NCI-H226 (cell line): ENCODE measurements at places on chromosomes 5 and 9.

DNA sequence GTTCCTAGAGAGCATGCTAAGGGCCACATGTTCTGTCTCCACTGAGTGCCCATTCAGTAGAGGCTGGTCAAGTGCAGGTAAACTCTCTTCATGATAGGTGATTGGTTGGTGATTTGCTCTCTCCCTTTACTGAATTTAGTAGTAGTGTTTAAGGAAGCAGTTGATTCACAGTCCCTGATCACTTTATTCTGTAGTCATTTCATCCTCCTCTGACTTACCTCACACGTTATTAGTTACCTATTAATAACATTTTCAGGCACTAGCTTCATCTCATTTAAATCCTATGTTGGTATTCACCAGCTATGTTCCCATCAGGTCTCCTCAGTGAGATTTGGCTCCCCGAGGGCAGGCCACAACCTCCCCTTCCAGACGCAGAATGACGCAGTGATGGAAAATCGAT lies 51.9 kb downstream of the ERAP1 start:
- no peak for DNase-seq

DNA sequence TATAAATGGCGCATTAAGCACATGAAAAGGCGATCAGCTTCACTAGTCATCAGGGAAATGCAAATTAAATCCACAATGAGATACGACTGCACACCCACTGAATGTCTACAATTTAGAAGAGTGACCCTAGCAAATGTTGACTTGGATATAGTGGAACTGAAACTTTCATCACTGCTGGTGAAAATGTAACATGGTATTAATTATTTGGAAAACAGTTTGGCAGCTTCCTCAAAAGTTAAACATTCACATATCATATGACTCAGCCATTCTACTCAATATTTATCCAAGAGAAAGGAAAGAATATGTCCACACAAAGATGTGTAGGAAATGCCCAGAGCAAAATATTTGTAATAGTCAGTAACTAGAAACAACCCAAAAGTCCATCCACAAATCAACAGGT lies 146.5 kb downstream of the LPAR1 start:
- no peak for DNase-seq

GRCh38 chr5:173858670-173859407 lies 29.3 kb upstream of the CPEB4 start:
- no peak for DNase-seq

DNA sequence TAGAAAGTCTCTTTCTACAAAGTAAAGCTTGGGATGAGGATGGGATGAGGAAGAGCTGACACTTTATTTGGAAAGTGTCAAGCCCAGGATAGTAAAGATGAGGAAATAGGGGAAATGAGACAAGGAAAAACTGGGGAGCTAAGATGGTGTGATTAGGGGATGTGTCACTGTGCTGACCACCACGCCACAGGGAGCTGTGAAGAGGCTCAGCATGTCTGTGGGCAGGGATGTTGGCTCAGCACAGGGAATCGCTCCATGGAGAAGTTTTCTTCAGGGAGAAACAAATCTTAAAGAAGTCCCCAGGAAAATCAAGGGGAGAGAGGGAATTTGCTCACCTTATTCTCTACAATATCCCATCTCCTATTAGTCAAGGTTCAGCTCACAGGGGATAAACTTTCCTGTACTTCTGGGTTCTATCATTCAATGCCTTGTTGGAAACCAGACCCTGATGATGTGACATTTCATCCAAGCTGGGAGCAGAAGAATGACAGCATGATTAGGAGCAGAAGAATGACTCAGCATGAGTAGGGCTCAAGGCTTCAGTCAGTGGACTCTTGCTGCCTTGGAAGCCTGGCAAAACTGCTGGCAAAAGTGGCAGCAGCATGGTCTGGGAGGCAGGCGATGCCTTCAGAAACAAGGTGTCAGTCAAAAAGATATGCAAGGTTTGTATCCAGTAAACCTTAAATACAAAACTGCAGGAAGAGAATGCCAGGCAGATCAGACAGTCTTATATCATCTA lies 4.9 kb downstream of the HSPB3 start:
- peak; percentile 12 for DNase-seq

- peak; percentile 89 for DNase-seq
Measured at GRCh38 chr5:39074017-39074814, at the start of gene RICTOR. Gene RICTOR, minus strand, starts transcription at chr5:39074399. Its CDS starts 22 bp downstream, at chr5:39074377.

DNA sequence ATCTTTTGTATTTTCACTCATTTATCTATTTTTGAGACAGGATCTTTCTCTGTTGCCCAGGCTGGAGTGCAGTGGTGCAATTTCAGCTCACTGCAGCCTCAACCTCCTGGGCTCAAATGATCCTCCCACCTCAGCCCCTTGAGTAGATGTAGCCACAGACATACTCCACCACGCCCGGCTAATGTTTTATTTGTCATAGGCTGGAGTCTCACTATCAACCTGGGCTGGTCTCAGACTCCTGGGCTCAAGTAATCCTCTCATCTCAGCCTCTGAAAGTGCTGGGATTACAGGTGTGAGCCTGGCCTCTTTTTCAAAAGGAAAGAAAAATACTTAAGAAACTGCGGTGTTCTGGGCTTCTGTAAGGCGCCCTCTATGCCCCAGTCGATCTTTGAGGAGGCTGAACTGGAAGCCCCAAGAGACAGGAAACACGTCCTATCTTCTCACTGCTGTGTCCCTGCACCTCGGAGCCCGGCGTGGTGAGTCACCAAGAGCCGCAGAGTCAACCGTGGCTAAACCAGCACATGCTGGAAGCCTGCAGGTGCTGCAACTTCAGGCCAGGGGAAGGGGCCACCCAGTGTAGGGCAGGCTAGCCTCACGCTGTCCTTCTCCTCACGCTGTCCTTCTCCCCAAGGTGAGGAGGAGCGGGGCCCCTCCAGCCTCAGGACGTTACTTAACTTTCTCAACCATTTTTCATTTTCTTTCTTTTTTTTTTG lies 15.2 kb upstream of the LHX3 start:
- DNase-seq = no peak

DNA sequence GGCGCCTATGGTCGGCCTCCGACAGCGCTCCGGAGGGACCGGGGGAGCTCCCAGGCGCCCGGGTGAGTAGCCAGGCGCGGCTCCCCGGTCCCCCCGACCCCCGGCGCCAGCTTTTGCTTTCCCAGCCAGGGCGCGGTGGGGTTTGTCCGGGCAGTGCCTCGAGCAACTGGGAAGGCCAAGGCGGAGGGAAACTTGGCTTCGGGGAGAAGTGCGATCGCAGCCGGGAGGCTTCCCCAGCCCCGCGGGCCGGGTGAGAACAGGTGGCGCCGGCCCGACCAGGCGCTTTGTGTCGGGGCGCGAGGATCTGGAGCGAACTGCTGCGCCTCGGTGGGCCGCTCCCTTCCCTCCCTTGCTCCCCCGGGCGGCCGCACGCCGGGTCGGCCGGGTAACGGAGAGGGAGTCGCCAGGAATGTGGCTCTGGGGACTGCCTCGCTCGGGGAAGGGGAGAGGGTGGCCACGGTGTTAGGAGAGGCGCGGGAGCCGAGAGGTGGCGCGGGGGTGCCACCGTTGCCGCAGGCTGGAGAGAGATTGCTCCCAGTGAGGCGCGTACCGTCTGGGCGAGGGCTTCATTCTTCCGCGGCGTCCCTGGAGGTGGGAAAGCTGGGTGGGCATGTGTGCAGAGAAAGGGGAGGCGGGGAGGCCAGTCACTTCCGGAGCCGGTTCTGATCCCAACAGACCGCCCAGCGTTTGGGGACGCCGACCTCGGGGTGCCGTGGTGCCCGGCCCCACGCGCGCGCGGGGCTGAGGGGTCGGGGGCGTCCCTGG lies 561 bp downstream of the DAPK1 start:
- no peak for DNase-seq

GRCh38 chr5:156009583-156009982 lies 317.4 kb upstream of the SGCD start:
- no peak for DNase-seq

- DNase-seq = no peak
Measured at GRCh38 chr5:149688406-149688805, 41.7 kb upstream of the PPARGC1B start.

GRCh38 chr5:171252674-171253073 lies 56.4 kb upstream of the TLX3 start:
- DNase-seq = no peak

DNA sequence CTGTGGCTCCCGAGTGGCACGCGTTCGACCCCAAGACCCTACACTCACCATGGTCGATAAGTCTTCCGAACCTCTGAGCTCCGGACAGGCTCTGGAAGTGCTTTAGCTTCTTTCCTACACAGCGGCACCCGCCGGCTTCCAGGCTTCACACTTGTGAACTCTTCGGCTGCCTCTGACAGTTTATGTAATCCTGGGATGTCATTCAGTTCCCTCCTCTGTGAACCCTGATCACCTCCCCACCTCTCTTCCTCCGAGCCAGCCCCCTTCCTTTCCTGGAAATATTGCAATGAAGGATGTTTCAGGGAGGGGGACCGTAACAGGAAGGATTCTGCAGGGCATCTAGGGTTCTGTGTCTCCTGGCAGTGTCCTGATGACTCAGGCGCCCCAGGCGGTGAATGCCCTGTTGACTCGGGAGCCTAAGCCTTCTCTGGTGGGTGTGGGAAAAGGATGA lies at the start of gene CD14:
Gene CD14, minus strand, starts transcription at position 155 of the 451 bp plus-strand sequence. Its CDS starts 104 bp downstream, at position 51.
- DNase-seq = peak; percentile 71

DNA sequence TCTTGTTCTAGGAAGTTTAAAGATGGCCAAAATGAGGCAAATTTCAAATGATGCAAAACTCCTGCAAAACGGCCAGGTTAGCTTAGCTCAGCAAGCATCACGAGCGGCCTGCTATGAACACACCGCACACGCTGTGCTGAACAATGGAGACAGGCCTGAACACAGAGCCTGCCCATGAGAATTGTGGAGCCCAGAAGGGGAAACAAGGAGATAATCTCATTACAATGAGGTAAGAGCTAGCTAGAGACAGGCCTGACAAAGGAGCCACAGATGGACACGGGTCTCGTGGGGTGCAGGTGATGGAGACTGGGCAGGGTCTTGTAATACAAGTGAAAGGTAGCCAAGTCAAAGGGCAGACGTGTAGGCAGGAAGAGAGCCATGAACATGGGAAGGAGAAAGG lies 50.2 kb downstream of the PSMB7 start:
- no peak for DNase-seq

GRCh38 chr5:98309785-98310598 lies 463.5 kb upstream of the RGMB start:
- peak; percentile 96 for DNase-seq

DNA sequence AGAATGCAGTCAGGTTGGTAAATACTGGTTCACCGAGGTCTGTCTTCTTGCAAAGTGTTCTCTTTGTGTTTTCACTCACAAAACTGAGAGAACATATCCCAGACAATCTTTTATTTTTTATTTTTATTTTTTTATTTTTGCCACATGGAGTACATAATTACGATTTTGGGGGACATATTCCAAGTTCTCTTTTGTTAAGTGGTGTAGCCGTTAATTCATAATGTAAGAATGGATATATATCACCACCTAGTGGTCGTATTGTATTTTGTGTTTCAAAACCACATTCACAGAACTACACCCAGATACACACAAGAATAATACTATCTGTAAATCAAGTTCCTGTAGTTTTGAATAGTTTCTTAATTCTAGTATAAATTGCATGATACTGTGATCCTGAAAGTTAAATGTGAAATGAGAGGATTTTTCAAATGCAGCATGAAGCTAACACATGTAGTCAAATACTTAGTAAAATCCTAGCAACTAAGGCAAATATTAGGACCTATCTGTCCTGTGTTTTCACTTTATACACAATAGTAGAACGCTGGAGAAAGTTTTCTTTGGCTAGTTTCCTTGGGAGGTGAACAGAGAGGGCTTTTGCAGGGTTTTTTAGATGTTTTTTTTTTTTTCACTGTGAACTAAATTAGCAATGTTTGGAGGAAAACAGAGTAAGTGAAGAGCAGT lies 92.7 kb downstream of the VCAN start:
- no peak for DNase-seq

DNA sequence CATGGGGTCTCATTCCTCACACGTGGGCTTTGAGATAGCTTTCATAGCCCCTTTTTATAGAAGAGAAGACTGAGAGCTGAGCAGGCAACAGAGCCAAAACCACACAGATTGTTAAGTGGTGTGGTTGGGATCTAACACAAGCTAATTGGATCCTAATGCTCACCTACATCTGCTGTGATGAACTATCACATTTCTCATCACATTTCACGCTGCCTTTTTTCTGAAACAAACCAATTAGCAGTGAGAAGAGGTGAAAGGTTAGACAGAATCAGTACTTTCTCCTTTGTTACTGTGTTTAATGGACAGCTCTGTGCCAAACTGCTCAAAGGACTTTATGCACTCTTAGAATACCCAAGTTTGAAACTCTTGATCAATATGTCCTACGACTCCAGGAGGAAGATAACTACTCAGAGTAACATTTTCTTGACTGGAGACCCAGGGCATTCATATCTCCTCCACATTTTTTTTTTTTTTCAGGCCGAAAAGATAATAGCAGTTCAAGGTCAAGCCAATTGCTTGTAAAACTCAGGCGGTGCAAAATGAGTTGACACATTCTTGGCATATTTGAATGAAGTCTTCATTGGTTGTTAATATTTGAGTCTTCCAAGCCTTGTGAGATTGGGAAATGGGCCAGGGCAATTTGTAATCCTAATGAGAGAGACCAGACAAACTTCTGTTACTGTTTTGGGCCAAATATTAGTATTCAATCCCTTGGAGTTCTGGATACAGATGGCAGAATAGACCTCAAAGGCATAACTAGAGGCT lies 138.4 kb downstream of the KCTD16 start:
- peak; percentile 42 for DNase-seq

DNA sequence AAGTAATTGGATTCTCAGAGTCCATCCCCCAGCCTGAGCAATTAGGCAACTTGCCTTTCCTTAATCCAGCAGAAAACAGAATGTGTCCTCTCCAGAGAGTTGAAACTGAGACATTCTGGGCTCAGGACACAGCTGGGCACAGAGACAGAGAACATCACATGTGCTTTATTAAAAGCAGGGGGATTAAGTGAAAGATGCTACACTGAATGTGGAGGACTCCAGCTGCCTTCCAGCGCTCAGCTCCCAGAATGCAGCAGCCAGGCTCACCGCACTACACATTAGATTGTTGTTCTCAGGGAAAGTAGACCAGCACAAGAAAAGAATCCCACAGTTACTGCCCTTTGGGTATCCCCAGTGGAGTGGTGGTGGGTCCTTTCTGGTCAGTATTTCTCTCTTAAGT lies 141.6 kb upstream of the IL12B start:
- DNase-seq = no peak

GRCh38 chr5:101995585-101995984 lies 300.5 kb downstream of the SLCO4C1 start:
- no peak for DNase-seq

- DNase-seq = no peak
Measured at GRCh38 chr5:174599992-174600391, 124.4 kb upstream of the MSX2 start.

GRCh38 chr9:127283917-127284497 lies 19.4 kb downstream of the GARNL3 start:
- DNase-seq = no peak

- DNase-seq = no peak
Measured at GRCh38 chr5:62083661-62084060, 222.3 kb upstream of the KIF2A start.

GRCh38 chr9:69134412-69134811 lies 39.7 kb upstream of the TJP2 start:
- DNase-seq = no peak

GRCh38 chr9:85421641-85422040 lies 320.1 kb downstream of the AGTPBP1 start:
- no peak for DNase-seq
